ENCODE measurements at places on chromosomes 11 and 22.

- no peak for DNase-seq
Observed at GRCh38 chr11:90704510-90704909, 481.7 kb upstream of the CHORDC1 start.

DNA sequence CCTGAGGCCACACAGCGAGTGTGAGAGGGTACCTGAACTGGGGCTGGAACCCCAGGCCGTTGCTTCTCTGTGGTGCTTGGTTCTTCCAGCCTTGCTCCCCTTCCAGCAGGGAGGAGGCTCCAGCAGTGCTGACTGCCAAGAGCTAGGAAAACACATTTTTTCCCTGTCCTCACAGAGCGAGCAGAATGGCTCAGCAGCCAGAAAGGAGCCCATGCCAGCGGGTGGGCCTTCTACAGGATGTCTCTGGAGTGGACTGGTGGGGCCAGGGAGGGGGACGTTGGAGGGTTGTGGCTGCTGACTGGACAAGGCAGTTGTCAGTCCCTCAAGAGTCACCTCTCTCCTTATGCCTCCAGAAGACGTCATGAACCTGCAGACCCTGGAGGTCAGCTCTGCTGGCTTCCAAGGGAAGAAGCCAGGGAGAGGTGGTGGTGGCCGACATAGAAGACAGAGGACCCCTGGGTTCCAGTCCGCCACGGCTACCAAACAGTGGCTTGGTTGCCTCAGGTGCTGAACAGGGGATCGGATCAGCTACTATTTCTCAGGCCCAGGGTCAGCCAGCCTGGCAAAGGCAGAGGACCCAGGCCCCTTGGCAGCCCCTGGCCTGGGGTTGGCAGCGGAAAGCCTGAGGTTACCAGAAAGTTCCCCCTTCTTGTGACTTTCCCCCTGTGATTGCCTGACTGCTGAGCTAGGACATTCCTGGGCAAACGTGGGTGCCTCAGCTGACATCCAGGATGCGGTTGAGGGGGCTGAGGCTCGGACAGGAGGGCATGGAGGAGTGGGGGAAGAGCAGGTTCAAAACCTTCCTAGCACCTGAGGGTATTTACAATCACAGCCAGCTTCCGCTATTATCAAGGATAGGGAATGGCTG is 3.7 kb downstream of the MAFF start:
- DNase-seq, result no peak

GRCh38 chr11:3183523-3183922 is 18.4 kb upstream of the OSBPL5 start:
- DNase-seq, result peak; percentile 1

GRCh38 chr11:134509381-134510232 is 97.6 kb upstream of the B3GAT1 start:
- no peak for DNase-seq

DNA sequence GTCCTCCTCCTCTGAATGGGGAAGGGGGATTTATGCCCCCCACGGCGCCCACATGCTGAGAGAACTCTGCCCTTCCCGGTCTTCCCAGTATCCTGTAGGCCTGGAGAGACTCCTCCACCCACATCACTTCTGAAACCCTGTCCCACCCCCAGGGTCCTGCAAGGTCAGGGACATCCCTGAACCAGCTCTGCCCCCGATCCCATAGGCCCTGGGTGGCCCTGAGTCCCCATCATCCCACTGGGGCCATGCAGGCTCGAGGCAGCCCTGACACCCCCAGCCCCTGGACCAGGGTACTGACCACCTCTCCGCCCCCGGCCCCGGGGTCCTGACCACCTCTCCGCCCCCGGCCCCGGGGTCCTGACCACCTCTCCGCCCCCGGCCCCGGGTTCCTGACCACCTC is 11.7 kb downstream of the B4GALNT4 start:
- DNase-seq, result no peak

DNA sequence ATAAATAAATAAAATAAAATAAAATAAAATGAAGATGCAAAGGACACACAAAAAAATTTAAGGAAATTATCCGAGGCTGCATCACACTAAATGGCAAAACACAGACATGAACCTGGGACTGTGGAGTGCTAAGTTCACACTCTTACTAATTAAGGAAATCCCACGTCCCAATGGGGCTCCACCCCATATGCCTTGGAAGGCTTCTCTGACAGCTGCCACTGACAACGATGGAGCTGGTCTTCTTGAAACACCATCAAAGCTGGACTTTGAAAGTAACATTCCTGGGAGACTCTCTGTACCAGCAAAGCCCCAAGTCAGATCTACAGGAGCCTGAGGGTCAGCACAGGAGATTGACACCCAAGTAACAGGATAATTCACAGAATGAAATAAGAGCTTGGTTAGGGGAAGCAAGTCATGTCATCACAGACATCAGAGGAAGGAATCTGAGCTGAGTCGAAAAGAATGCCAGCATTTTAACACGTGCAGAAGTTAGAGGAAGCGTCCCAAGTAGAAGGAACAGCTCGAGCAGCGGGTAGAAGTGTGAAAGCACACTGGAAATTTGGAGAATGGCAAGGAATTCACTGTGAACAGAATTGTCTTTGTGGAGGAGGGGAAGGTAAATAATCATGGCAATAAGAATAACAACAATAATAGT is 13.8 kb downstream of the TPST2 start:
- DNase-seq, result no peak

GRCh38 chr11:70477176-70477575 is 78.8 kb downstream of the CTTN start:
- DNase-seq, result no peak

DNA sequence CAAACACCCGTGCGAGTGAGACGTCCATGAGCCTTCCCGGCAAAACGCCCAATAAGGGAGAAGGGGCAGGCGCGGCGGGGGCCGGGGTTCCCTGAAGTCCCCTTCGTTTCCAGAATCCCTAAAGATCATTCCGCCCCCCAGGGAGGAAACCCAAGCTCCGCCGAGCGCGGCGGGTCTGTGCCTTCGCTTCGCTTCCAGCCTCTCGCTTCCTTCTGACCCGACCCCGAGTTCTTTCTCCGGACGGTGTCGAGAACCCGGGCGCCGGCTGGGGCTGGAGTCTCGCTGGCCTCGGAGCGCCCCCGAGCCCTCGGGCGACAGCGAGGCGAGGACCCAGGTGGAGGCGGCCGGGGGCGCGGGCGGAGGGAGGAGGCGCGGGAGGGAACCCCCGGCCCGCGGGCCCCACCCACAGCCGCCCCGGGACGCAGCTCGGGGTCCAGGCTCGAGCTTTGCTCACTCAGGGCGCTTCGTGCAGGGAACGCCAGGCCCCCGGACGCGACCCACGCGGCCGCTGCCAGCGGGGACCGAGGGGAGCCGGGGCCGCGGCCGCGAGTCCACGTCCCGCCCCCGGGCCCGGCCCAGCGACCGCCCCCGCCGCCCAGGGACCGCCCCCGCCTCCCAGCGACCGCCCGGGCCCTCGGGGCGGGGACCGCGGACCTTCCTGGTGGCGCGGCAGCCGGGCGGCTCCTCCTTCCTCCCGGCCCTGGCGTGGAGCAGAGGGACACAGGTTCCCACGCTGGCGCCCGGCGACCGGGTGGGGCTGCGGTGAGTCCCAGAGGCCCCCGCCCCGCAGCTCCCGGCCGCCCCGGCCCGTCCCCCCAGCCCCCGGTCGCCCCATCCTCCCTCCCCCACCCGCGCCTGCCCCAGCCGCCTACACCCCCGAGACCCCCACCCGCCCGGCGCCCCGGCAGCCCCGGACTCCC is at the start of gene PGGHG:
TSS of gene PGGHG (plus strand) at position 649 of the 920 bp plus-strand sequence. CDS start 691 bp downstream, outside the sequence.
- no peak for DNase-seq

DNA sequence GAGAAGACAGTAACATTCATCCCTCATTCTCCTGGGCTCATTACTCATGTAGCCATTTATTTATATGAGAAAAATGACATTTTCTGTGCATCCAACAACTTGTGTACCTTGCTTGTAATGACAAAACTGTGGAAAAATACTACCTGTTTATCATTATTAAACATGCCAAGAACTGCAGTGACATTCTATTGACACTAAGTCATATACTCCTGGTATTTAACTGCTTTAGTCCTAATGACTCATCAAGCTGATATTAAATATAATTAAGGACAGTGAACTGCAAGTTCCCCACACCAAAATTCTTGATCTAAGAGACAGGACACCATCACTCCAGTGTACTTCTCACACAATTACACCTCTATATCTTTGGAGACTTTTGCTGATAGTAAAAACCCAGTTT is 1328.7 kb upstream of the RAG2 start:
- DNase-seq, result no peak

- no peak for DNase-seq
Observed at GRCh38 chr11:72738199-72739141, 13.7 kb downstream of the ARAP1 start.

DNA sequence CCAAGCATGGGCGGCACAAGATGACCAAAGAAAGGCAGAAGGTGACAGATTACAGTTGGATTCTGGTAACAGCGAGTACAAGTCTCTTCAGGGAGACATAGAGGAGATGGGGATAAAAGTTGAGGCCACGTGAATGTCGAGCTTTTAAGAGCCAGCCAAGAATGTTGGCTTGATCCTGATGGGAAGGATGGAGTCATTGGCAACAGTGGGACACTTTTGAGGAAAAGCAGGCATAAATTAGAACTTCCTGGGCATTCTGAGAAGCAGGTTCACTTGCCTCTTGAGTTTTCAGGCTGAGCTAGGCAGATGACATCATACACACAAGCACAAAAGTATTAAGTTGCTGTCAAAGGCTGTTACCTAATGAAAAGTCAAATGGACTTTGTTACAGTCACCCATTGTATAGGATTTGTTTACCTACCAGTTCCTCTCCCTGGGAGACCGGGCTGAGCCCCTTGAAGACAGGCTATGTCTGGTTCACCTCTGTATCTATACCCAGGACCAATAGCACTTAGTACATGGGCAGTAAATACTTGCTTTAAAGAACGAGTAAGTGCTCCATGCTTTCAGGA is 41.1 kb downstream of the TNRC6B start:
- DNase-seq, result no peak

GRCh38 chr11:45041596-45041995 is 90.9 kb upstream of the TP53I11 start:
- no peak for DNase-seq

DNA sequence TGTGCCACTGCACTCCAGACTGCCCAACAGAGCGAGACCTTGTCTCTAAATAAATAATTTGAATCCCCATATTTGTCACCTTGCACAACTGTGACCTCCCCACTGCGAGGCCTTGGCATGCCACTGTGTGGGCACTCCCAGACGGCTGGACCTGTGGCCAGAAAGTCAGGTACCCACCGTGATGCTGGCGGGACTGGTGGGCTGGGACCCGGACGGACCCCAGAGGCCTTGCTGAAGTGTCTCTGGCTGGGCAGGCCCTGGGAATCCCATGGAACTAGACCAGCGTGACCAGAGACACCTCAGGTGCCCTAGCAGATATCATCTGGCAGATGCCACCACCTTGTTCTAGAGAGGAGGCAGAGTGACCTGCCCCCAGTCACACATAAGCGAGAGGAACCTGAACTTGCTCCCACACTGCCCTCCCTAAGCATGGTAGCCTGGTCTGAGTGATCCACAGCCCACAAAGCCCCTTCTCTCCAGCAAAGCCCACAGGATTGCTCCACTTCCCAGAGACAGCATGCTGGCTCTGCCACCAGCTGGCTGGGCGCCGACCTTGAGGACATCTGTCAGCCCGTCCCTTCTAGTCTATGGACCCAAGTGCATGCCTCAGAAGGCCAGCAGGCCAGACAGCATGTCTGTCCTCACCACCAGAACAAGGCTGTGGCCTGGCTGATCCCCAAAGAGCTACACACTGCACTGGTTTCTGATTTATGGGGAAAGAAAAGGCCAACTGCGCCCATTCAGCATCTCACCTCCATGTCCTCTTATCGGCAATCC is 9.5 kb downstream of the MACROD1 start:
- no peak for DNase-seq

DNA sequence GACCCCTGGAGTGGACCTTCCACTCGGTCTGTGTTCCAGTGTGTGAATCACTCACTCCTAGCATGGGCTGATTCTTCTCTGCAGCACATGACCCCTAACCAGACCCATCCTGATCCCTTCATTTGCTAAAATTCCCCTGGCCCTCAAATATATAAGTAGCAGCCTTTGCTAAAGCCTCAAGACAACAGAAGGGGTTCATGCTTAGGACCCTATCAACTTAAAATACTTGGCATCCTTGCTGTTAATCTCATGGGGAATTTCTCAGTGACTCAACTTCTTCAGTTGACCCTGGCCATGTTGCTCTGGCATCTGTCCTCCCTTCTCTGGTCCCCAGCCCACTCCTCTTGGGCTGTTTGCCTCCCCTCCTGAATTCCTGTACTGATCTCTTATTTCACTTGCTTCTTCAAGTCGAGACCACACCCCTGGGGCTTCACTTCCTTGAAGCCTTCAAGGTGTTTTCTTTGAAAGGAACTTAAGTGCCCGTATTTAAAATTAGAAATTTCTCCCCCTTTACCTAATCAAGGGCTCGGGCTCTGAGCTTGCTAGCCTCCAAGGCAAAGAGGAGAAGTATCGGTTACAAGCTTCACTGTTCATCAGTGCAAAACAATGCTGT is 23.6 kb downstream of the NNMT start:
- DNase-seq, result no peak

DNA sequence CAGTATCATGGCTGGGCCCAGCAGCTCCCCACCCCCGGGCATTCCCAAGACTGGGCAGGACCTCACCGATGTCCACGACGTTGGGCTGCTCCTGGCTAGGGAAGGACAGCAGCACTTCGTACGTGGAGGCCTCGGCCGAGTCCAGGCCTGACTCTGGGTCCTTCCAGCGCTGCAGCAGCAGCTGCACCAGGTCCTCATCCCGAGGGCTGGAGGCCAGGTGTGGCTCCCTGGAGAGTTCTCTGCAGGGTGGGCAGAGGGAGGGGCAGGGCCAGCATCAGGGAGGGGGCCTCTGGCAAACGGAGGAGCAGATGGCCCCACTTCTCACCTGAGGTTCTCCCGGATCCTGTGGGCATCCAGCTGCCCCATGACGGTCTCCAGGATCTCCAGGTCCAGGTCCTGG is 341 bp downstream of the NAALADL1 start:
- no peak for DNase-seq

DNA sequence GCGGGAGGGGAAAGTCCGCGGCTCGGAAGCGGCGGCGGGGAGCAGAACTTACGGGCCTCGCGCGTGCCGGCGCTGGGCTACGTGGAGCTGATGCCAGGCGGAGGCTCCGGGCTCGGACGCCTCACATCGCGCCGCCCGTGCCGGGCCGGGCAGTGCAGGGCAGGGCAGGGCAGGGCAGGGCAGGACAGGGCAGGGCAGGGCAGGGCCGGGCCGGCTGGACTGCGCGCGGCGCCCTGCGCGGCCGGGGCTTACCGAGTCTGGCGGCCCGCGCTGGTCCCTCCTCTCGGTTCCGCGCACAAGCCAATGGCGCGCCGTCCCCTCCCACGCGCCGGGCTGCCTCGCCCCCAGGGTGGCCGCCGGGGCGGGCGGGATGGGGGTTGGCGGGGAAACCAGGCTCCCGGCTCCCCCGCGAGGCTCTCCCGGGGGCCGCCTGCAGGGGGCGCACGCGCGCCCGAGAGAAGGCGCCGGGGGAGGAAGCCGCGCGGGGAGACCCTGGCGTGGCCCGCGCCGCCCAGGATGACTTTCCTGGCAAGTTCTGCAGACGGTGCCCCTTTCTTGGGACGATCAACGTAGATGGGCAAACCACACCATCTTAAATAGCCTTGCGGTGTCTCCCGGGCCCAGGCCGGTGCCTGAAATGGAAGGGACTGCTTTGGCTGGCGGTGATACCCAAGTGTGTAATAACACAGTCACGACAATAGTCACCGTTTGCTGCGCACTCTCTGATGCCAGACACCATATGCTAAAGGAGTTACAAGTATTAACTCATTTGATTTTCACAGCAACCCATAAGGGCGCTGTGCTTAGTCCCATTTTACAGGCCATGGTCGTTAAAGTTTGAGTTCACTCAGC is at the start of gene TP53I11:
TSS of gene TP53I11 (minus strand) at position 259 of the 852 bp plus-strand sequence. CDS start 12,548 bp downstream, outside the sequence.
- peak; percentile 69 for DNase-seq

GRCh38 chr22:28647216-28647615 is 32.4 kb downstream of the TTC28 start:
- DNase-seq, result no peak

- no peak for DNase-seq
Observed at GRCh38 chr11:12845739-12846358, 163.3 kb upstream of the RASSF10 start.

- no peak for DNase-seq
Observed at GRCh38 chr22:42208362-42208761, 62.1 kb downstream of the TCF20 start.

Measured in activated naive CD4-positive, alpha-beta T cell treated with anti-CD3 and anti-CD28 coated beads, Interleukin-2, amount 50 U/mL, for 16 hours (primary cell).